Sciatic nerve (tissue), 2 donors: ENCODE measurements at places on chromosomes 3 and 15.

DNA sequence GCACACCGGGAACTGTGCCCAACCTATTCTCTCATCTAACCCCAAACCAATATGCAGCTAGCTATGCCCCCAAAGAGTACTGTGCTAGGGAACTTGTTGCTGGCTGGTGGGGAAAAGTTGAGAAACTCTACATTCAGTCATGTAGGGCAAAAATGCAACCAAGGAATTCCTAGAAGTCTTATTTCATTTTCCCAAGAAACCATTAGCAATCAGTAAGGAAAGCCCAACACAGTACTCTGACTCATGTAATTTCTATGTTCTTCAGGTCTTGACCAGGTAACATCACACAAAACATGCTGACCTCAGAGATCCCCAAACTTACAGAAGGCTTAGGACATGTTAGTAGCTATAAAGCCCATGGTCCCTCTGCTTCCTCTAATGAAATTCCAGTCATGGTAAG is 52.1 kb downstream of the TASOR start:
- no peak for DNase-seq

GRCh38 chr15:37015451-37015850 is 84.9 kb downstream of the MEIS2 start:
- no peak for DNase-seq

- no peak for DNase-seq
Observed at GRCh38 chr3:88267441-88267840, 117.7 kb downstream of the C3orf38 start.

DNA sequence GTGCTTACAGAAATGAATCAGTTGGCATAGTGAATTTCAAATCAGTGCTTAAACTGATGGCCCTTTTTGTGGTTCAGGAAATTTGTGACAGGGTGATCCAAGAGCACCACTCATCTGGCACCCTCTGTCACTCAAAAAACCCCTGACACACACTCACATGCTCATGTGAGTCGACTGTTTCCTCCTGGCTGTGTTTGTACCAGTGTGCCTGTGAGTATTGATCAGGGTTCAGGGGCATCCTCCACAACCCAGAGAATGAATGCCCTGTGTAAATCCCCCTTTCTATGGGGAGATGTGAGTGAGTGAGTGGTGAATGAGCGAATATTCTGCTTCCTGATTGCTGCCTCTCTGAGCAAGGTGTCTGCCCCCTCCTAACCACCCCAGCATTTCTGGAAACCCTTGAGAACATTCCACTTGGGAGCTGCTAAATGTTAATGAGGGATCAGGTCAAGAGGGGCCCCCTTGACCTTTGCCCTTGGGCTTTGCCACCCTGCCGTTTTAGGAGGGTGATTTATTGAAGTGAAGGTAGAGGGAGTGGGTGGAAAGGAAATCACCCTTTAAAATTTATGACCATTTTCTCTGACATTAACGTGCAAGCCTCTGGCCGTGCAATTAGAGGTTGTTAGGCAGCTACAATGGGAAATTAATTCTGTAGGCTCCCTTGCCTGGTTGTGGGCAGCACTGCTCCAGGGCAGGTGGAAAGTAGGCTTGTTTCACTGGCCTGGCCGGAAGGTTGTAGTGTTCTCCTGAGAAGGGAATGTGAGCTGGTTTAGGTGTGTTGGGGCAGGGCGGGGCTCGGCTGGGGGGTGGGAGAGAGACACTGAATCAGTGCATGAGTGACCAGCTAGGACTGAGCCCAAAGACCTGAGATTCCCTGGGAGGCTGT is 87.2 kb downstream of the SLCO3A1 start:
- DNase-seq = no peak

GRCh38 chr15:68234060-68234459 is 4.5 kb upstream of the CLN6 start:
- no peak for DNase-seq

- DNase-seq = no peak
Observed at GRCh38 chr3:101325393-101326134, 5.2 kb upstream of the IMPG2 start.

DNA sequence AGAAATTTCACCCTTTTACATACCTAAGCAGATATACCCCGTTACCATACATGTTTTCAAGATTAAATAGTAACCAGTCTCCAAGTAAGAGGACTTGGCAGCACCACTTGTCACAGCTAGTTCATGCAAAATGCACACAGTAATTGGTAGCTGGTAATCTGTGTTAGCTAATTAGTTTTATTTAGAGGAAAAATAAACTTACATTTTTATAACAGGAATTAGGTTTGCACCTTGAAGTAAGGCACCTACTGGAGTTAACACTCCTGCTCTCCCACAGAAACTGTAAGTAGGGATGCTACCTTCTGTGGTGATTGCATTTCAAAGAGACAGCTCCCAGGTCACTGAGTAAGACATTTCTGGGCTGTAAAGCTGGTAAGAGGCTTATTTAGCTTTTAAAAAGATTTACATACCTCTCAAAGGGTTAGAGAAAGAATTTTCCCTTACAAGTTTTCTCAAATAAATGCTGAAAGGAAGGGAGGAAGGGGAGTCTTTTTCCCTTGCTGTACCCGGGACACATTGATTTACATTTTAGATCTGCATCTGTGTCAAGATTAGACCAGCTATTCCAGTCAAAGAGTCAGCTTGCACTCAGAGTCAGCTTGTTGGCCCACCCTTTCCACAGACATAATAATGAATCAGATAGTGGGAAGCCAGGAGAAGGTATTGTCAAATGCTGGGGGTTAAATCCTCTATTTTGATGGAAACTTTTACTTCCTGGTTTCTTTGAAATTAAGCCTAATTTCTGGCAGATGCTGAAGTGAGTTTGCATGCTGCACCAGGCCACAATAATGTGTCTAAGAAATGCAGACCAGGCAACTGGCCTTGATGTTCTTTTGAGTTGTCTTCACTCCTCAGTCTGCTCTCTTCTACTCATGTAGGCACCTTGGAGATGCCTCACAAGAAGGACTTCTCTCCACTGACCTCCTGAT is 77.6 kb upstream of the CHD2 start:
- DNase-seq = no peak

- DNase-seq = no peak
Observed at GRCh38 chr3:70996082-70996481, 587.4 kb downstream of the FOXP1 start.

GRCh38 chr3:15903164-15903563 is 105.4 kb upstream of the ANKRD28 start:
- no peak for DNase-seq

- no peak for DNase-seq
Observed at GRCh38 chr15:74651242-74651741, 35.7 kb downstream of the CLK3 start.
